ENCODE measurements at places on chromosomes 1 and 21.

- no peak for DNase-seq
Observed at GRCh38 chr21:39480271-39480670, 28.5 kb downstream of the SH3BGR start.

DNA sequence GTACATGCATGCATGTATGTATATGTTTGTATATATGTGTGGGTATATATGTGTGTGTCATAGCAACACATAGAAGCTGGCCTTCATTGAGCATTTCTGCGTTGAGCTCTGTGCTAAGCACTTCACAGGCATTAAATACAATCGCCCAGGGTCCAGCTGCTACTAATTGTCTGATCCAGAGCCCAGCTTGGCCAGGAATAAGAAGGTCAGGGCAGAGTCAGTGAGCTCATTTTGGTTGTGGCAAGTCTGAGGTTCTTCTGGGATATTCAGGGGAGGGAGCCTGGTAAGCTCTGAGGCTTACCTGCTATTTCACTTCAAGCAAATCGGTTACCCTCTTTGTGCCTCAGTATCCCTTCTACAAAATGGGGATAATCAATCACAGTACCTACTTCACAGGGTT lies 59.6 kb downstream of the FOXO6 start:
- DNase-seq = no peak

DNA sequence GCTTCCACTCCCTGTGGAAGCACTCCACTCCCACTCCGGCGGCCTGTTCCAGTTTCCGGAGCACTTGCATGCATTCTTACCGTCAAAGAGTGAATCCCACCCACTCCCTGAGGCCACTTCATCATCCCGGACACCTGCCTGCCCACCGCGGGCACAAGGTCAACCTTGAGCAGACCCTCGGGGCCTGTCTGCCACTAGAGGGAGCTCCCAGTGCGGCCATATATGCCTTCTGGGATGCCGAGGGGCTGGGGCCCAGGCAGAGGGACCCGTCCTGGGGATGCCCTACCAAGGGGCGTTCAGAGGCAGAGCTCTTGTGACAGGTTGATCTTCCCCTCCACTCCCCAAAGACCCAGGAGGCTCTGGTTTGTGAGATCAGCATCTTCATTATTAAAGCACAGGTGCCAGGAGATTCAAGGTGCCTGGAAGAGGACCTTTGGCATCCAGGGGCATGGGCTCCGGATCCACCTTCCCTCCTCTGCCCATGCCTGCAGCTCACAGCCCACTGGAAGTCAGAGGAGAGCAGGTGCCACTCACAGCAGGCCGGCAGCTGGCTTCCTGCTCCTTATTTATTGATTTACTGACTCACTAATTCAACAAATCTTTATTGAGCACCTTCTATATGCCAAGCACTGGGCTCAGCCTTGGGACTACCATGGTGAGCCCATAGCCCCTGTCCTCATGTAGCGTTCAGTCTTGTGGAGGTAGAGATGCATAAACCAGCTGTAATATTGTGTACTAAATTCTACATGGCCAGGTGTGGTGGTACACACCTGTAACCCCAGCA lies 47.3 kb downstream of the UBIAD1 start:
- DNase-seq = peak; percentile 55

DNA sequence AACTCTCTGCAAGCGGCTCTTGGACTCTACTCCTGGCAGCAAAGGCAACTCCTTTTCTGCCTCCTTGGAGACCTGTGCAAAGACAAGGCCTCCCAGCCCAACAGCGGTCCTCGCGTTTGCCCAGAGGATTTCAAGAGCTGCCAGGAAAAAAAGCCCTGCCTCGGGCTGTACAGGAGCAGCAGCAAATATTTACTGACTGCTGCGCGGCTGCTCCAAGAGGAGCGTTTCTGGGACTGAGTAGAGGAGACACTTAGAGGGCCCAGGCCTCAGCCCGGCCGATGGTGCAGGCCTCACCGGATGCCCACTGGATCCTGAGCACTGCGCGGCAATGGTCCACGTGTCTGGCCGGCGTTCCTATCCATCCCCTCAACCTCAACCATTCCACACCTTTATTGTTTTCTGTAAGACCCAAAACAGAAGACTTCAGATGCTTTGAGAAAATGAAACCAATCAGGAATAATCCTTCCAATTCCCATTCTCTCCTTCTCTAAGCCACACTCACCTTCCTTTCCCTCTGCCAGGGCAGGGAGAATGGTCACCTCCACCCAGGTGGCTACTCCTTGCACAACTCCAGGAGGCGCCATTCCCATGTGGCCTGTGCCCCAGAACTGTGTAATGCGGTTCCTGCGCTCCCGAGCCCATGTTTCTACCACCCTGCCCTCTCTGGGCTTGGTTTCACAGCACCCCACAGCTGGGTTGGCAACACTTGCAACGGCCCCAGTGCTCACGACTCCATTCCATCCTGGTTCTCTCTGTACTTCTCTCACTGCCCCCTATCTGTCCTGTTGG lies 215.8 kb downstream of the TRABD2B start:
- no peak for DNase-seq
